Activated naive CD4-positive, alpha-beta T cell (primary cell): ENCODE measurements at places on chromosomes 16 and 17.

GRCh38 chr17:34009912-34010311, 245.2 kb upstream of the CCL2 start:
- DNase-seq, result no peak

DNA sequence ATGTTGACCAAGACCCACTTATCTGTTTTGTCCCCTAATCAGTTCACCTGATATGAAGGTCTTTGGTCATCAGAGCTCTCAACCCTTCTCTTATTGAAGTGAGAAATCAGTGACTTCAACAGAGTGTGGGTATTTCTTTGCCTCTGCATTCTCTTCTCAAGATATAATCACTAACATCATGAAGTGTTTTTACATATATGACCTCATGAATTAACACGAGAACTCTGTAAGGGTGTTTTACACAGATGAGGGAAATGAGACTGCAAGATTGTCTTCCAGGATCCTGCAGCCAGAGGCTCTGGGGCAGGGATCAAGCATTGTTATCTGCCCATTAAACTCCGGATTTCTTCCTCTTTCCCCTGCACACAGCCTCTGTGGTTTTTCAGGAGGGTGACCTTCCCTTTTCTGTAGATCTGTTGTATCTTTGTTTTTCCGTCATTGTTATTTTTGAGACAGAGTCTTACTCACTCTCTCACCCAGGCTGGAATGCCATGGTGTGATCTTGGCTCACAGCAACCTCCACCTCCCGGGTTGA, 22.7 kb downstream of the LCMT1 start:
- DNase-seq, result no peak

- DNase-seq, result no peak
Observed at GRCh38 chr16:73418691-73419090, 370.8 kb upstream of the ZFHX3 start.

DNA sequence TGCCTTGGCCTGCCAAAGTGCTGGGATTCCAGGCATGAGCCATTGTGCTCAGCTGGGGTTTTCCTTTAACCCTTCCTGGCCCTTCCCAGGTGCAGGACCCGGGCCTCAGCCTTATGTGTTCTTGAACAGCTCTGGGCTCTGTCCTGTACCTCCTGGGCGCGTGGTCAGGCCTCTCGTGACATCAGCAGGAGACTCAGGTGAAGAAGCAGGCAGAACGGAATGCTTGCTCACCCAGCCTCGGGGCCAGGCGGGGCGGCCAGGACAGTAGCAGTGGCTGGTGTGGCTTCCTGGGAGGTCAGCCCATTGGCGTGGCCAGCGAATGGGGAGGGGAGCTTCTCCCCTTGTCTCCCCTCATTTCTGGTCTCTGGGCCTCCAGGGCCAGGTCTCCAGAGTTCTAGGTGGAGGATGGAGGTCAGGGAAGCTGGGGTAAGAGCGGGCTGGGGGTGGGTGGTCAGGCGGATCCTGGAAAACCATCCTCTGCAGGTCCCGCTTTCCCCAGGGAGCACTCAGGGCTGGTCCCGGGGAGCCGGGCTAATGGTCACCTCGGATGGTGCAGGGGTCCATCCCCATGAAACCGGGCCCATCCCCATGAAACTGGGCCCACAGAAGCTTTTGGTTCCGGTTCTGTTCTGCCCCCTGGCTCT, 281.5 kb downstream of the SEC14L1 start:
- no peak for DNase-seq

DNA sequence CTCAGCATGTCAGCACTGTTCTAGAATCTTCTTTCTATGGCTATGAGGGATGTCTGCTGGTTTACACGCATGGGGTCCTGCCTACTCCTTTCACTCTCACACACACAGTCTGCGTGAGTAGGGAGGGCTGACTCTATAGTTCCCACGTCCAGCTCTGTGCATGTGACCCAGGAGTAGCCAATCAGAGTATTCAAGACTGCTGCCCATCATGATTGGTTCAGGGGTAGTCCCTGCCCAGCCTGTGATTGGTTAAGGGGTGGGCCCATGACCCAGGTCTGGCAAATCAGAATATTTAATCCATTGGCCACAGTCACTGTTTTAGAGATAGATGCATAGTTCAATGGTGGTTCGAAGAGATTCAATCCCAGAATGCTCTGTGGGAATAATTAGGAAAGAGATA, 151.3 kb upstream of the IRX3 start:
- DNase-seq, result no peak

DNA sequence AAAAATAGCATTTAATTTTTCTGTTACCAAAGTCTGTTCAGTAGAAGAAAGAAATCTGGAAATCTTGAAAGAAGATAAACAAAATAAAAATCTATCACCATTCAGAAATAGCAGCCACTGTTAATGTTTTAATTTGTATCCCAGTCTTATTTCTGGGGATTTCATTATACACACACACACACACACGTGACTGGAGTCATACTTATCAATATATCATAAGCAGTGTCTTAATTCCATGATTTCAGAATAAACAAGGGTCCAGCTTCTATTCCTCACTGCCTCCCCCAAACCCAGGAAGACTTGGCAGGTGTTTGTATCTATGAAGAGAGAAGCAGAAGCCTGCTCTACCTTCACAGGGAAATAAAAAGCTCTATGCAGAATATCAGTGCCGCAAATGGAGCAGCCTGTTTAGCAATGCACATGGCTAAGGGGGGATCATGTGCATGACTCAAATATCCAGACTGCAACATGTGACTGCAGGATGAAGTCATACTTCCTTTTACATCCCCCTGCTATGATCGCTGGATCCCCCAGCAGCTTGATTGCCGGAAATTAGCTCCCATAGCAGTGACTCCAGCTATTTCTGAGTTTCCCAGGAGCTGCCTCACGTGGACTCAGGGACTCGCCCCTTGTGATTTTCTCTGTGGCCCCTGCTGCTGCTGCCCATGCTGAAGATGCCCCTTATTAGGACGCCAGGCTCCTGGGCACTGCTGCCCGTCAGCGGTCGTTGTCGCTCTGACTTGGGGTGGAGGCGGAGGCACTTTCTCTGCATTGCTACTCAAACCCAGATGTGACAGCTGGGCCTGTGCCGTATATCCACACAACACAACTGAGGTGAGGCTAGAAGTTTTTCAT, 341.0 kb downstream of the CPPED1 start:
- no peak for DNase-seq

DNA sequence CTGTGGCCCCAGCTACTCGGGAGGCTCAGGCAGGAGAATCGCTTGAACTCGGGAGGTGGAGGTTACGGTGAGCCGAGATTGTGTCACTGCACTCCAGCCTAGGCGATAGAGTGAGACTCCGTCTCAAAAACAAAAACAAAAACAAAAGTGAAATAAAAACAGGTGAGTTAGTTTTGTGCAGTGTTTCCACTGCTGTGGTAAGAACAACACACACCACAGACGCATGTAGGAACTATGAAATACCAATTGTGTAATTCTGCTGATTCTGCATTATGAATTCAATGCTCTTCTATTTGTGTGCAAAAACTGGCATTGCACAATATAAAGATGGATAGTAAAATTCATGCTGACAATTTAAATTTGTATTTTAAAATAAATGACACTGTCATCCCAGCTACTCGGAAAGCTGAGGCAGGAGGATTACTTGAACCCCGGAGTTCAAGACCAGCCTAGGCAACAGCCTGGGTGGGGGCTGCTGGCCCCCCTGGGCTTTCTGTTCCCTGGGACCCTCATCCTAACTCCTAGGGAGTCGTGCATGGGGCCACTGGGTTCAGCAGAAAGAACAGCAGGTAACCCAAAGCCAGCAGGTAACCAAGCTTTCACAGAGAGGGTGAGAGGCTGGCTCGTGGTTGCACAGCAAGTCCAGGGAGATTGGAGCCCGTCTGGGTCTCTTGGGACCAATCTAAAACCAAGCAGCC, 10.6 kb upstream of the RHBDF2 start:
- no peak for DNase-seq
